ENCODE measurements at places on chromosomes 11 and 22.

DNA sequence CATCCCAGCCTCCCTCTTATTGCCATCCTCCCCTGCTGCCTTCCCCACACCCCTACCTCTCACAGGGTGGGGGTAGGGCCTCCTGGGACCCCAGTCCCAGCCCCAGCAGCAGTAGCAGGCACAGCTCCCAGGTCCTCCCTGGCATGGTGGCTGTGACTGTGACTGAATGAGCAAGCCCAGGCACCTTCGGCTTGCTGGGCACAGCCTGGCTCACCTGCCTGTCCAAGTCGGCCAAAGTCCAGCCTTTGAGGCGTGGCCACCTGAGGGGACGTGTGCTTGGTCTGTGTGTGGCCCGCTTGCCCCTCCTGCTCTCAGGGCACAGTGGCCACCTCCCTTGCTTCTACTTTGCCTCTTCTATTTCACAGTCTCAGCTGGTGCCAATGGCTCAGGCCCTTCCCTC lies at the start of gene TREH:
TSS of gene TREH (minus strand) at position 168 of the 400 bp plus-strand sequence. CDS start at position 145, 23 bp downstream.
- DNase-seq: no peak

GRCh38 chr11:117881217-117881616 lies 4.8 kb upstream of the FXYD6 start:
- DNase-seq: no peak

DNA sequence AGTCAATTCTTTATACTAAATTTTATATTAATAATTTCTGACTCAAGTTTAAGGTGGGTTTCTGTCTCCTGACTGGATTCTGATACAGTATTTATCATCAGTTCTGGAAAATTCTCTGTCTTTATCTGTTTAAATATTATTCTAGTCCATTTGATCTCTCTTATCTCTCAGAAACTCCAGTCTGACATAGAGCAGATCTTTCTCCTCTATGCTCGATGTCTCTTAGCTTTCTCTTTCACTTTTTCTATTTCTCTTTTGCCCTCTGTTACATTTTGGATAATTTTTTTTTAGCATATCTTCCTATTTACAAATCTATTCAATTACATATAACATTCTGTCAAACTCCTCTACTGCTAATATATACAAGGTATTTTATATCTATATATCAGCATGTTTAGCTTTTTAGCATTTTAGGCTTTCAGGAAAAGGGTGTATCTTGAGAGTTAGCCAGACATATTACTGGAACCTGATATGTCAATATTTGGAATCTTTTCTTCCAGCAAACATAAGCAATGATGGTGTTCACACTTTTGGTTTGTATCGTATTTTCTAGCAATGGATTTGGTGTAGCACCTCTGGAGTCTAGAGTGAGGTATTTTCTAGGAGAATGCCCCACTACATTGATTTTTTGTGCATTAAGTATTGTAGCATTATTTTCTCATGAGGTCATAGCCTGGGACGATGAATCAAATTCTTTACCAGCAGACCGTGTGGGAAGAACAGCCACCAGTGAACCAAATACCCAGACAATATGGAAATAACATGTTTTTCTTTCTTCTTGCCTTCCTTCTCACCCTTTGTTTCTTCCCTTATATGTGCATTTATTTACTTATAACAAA lies 4.1 kb upstream of the NNMT start:
- DNase-seq: no peak

DNA sequence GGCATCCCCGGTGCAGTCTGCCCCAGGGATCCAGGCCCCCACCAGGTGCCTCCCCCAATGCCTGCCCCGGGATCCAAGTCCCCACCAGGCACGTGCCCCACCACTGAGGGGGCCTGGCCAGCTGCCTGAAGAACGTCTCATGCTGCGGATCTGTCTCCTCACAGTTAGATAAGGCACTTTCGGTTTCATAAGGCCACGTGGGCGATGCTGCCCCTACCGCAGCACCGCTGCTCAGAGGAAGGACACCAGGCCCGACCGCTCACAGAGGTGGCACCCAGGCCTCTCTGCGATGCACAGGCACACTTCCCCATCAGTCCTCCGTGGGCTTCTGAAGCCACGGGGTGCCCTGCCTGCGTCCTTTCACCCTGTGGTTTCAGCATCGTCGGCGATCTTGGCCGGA lies 68.1 kb upstream of the BID start:
- DNase-seq: no peak

DNA sequence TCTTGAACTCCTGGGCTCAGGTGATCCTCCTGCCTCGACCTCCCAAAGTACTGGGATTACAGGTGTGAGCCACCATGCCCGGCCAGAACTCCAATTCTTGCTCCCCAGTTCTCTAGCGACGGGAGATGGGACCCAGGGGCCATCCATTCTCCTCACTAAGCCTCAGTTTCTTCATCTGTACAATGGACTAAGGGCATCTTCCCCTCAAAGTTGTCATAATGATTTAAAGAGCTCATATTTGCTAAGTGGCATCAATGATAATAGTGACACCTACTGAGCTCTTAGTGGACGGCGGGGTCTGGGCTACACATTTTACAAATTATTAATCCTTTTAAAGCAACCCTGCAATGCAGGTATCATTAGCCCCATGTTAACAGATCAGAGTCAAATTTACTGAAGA lies 34.5 kb downstream of the KIAA0930 start:
- DNase-seq: no peak

- no peak for DNase-seq
These were observed at the start of gene PKP3 for GRCh38 chr11:394034-394857. PKP3 (plus strand) TSS chr11:394209; CDS start chr11:394293, 84 bp downstream.

DNA sequence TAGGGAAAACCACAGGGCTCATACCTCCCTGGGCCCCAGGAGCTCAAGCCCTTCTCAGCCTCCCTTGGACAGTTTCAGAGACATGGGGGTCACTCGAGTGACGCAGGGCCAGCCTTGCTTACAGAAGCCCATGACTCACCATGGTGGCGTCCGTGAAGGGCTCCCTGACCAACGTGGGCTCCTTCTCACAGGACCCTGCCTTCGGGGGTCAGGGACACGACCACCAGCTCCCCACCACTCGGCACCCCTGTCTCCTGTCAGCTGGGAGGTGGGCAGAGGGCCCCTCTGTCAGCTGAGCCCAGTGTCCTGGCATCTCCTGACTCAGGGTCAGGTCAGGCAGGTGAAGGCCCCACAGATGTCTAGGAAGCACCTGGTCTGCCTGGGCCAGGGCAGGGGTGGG lies 126.3 kb upstream of the ANO1 start:
- DNase-seq: no peak

DNA sequence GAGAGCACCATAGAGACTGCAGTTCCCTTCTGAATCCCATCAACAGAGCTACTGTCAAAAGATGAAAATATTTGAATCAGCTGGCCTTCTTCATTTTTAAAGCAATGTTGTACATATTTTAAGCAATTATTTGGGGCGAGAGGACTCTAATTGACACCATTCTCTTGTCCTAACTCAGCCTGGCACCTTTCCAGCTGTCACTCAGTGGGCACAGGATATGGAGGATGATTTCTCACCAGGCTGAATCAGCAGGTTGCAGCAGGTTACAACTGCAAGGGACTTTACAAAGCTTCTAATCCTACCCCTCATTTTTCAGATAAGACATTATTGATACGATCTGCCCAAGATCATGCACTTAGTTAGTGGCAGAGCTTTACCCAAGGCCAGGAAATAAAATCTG lies 11.9 kb upstream of the WT1 start:
- DNase-seq: no peak

DNA sequence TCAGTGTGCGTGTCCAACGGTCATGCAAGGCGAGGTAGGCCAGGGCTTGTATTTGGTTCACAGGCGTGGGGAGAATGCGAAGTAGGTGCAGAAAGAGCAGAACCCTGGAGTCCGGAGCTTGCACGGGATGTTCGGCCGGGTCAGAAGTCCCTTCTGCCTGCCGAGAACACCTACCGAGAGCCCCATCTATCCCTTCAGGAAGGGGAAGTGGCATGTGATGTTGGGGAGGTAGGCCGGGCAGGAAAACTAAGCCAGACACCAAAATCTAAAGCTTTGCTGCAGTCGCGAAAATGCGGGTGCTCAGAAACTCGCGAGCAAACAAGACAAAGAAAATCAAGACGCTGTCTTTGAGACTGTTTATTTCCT lies 435 bp upstream of the TAF6L start:
- peak; percentile 48 for DNase-seq

GRCh38 chr11:32006799-32007388 lies 84.0 kb upstream of the RCN1 start:
- peak; percentile 20 for DNase-seq

- no peak for DNase-seq
These were observed 4.1 kb upstream of the WDR74 start for GRCh38 chr11:62843466-62843865.
